ENCODE measurements at places on chromosomes 3 and 15.

GRCh38 chr3:130601442-130601971, 84.5 kb downstream of the COL6A6 start:
- DNase-seq, result no peak

DNA sequence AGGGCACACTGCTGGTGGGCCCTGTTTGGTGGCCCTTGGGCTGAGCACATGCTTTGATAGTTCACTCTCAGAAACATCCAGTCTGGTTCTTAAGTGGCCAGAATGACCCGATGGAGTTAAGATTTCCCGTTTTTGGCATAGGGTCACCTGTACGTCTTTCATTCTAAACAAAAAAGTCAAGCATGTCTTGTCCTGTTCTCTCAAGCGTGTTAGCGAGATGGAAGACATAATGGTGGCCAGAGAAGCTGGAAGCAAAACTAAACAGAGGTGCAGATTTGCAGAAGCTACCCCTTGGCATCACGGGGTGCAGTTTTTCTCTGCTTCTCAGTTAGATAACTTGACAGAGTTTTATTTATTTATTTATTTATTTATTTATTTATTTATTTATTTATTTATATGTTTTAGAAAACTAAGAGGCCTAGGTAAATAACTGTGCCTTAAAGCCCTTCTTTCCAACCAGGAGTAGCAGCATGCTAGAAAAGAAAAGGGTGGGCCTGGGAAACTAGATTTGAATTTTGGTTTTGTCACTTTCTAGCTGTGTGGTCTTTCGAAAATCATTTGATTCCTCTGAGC, 63.0 kb downstream of the ST6GAL1 start:
- no peak for DNase-seq

DNA sequence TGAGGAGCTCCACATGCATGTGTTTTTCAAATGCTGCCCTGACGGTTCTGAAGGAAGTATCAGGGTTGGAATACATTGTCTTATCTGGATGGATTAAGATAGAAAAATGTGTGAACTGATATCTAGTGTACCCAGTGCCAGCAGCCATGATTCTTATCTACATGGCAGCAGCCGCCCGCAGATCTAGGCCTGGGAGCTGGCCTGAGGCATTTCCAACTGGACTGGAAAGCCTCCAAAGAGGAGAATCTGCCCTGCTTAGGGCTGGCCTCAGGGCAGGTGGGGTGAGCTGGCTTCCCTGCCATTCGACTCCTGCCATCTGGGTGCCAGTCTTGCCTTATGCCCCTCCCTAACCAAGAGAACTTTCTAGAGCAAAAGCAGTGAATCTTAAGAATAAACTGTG, 125.8 kb downstream of the SSR3 start:
- no peak for DNase-seq

DNA sequence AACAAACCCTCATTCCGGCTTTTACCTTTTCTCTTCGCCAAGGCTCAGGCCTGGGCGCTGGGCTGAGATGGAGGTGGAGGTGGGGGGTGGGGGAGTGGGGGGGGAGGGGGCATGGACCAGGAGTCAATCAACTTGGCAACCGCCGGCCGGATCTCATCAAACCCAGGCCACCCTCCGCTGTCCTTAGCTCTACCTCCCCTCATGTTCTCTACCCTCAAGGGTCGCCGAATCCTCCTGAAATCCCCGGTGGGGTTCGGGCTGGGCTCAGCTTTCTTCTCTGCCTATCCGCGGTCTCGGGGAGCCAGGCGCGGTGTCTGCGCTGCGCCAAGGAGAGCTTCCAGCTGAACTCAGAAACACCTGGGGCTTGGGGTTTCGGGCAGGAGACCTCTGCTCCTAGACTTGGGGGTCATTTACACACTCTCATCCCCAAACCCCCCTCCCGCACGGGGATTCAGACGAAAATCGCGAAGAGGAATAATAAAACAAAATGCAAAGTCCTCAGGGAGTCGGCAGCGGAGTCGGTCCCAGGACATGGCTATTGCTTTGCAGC, 2.5 kb downstream of the ONECUT1 start:
- no peak for DNase-seq

GRCh38 chr3:187594272-187594671, 75.9 kb downstream of the SST start:
- no peak for DNase-seq

- no peak for DNase-seq
Observed at GRCh38 chr3:49641921-49642707, 32.0 kb upstream of the APEH start.

DNA sequence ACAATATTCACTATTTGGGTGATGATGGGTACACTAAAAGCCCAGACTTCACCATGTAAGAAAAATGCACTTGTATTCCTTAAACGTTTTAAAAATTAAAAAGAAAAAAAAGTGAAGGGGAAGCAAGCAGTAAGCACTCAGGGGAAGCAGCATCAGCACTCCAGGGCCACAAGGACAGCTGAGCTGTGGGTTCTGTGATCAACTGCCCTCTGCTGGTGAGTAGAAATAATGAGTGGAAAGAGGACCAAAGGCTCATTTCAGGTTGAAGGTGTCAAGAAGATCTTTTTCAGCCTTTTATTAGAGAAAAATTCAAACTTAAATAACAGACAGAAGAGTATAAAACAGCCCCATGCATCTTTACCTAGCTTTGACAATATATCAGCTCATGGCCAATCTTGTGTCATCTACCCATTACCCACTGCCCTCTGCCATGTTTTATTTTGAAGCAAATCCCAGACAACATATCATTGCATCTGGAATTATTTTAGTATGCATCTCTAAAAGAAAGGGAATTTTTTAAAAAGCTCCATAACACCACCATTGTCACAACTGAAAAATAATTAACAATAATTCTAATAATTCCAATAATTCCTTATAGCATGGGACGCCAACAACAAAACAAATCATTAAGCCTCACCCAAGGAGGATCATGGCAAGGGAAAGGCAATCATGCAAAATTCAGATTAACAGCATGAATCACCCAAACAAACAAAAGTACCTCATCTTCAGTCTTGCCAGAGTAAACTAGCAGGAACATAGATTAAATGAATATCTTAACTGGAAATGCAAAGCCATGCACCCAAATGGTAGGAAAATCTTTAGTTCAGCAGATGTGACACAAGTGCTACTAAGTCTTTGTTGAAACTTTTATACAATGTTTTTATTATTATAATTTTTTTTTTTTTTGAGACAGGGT, 42.5 kb downstream of the TAMM41 start:
- DNase-seq, result peak; percentile 83

DNA sequence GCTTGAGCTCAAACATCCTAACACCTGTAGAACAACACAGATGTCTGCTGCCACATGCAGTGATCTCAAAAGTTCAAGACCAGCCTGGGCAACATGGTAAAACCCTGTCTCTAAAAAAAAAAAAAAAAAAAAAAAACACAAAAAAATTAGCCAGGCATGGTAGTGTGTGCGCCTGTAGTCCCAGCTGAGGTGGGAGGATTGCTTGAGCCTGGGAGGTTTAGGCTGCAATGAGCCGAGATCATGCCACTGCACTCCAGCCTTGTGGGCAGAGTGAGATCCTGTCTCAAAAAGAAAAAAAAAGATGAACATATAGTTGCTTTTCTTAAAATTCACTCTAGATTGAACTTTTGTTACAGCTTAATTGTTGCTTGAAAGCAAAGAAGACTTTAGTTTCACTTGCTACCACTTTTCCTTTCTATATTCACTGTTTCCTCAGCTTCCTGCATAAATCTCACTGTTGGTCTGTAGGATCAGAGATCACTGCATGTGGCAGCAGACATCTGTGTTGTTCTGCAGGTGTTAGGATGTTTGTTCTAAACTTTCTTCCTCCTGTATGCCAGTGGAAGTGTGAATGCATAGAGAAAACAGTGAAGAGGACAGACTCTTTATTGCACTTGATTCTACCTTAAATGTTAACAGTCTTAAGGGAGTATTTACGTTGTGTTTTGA, 12.6 kb downstream of the RAB11A start:
- no peak for DNase-seq

- peak; percentile 55 for DNase-seq
Observed at GRCh38 chr15:51750792-51751696, at the start of gene TMOD2. TSS of gene TMOD2 (plus strand) at chr15:51751597. CDS start at chr15:51766442, 14,845 bp downstream.

- no peak for DNase-seq
Observed at GRCh38 chr3:46337911-46338310, 16.0 kb upstream of the CCR2 start.

DNA sequence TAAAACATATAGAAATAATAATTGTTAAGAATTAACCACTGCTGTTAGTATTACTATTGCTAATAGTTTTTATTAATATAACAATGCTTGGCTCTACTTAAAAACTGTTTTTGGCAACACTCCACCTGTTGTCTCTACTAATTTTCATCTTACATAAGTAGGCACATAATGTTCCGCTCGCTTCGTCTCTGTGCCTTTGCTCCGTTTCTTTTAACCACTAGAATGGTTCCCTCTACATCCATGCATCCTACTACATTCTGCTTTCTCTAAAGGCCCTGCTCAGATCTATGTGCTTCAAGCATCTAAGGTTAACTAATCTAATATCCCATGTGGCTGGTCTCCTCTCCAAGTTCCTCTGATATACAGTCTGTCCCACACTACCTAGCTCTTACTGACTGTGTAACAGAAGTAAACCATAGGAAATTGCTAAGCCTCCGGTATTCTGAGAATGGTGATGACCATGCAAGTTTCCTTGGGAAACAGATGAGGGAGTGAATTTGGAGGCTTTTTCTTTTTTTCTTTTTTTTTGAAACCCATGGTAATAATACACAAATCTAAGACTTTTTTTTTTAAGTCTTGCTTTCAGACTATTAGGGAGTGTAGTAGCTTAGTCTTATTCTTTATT, 138.3 kb downstream of the P3H2 start:
- DNase-seq, result peak; percentile 61

DNA sequence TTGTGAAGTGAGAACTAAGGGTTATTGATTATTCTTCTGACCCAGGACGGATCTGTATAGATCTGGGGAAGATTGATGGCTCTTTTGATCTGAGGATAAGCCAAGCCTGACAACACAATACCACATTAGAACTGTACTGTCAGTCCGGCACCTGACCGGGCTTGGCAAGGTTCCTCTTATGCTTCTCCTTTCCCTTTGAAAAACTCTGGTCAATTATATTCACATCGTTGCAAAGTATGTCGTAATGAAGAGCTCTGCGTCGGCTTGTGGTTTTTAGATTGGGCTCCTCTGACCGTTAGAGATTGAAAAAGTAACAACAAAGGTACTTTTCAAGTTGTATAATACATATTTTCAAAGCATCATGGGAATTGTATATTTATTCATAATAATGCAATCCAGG, 389.8 kb downstream of the NR2F2 start:
- DNase-seq, result peak; percentile 72
